Glutamatergic neuron (in vitro differentiated cells): ENCODE measurements at places on chromosomes 5 and 9. TPM values are rescaled to one million over a fixed set of nuclear protein-coding genes. Genes with fewer than 3 reads are reported as not detected.

Gene ZNF367
- 39.5 TPM for total RNA-seq

- peak; percentile 48 for DNase-seq
Observed at GRCh38 chr5:38423276-38424147, 132.9 kb downstream of the LIFR start.

DNA sequence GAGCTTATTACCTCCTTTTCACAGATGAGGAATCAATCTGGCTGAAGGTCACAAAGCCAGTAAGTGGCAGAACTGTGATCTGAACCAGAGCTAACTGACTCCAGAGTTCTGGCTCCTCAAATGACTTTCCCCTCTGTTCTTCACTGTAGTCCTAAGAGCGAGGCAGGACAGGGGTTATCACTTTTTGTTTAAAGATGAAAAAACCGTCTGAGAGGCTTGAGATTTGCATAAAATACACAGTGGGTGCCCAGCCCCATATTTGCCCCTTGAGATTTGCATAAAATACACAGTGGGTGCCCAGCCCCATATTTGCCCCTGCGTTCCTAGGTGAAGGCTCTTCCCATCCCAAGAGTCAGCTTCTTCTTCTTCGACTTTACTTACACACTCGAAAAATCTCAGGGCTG, 667 bp downstream of the FBXO10 start:
- no peak for DNase-seq

Gene PCDHGA10
- 16.6 TPM for total RNA-seq

Gene PCDHB4
- total RNA-seq: 7.8 TPM

Gene OR2Y1
- total RNA-seq: not detected

Gene NDFIP1
- 56.1 TPM for total RNA-seq

Gene NRG2
- total RNA-seq: 0.81 TPM

- no peak for DNase-seq
Observed at GRCh38 chr9:34688329-34689115, 2.6 kb downstream of the CCL19 start.

Gene NLN
- 94.0 TPM for total RNA-seq

DNA sequence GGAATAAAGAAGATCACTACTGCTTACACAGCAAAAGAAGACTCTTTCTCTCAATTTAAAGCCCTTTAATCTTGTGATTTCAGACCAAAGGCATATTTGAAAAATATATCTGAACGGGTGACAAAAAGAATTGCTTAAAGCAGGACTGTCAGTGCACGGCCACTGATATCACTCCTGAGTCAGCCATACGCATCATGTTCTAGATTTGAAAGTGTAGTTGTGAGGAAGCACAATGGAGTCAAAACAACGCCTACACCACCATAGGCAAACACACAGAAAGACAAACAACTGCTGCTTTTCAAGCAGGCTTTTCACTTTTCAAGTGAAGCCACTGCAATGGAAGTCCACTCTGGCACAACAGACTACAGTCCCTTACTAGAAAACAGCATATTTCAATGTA, 141.7 kb downstream of the AUH start:
- no peak for DNase-seq

DNA sequence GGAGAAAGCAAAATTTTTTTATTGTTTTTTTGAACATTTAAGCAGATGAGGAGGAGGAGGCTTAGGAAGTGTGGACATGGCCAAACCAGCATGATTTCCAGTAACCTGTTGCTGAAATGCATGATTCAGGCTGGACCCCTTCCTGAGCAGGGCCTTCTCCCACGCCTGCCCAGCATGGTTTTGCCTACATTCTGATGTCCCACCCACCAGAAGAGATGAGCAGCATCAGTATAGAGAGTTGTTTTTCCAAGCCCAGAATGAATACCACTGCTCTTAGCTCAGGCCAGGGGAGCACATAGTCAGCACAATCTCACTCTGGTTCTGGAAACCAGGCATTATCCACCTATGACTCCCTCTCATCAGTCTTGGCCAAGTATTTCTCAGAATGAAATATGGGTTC, 90.1 kb downstream of the PAPPA start:
- DNase-seq: no peak

DNA sequence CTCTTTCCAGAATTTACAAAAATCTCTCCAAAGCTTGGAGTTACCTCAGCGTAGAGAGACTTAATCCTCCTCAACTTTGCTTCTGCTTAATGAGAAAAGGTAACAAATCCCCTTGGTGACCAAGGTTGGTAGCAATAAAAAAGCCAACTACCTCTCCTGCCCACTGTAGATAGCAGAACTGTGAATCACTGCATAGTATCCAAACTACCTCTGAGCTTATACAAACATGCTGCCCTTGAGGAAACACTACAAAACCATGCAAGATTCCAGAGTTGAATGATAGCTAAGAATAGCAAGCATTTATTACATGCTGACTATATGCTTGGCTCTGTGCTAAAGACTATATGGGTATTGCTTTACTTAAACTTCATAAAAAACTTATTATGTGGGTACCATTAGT, 2.8 kb upstream of the ADAMTS12 start:
- DNase-seq: no peak

Gene BHMT
- total RNA-seq: 20.4 TPM

DNA sequence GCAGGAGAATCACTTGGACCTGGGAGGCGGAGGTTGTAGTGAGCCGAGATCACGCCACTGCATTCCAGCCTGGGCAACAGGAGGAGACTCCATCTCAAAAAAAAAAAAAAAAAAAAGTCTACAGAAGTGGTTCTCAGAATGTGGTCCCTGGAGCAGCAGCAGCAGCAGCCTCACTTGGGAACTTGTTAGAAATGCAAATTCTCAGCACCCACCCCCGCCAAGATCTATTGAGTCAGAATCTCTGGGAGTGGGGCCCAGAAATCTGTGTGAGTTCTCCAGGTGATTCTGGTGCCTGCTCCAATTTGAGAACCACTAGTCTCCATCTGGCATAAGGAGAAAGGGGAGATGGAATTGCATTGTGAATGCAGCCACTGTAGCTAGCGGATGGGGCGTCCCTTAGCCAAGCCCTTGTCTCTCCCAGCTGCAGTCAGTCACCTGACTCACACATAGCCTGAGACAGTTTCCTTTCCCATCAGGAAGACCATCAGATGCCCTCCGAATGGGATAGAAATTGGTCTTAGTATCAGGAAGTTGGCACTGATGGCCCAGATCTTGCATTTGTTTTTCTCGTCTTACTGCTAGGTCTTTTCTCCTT, 12.2 kb upstream of the PTCH1 start:
- no peak for DNase-seq

Gene OTP
- total RNA-seq: 0.17 TPM

Gene GDA
- 1.2 TPM for total RNA-seq

Gene ZNF618
- total RNA-seq: 114 TPM

Gene DIRAS2
- total RNA-seq: 0.27 TPM

- DNase-seq: no peak
Observed at GRCh38 chr9:1880038-1880565, 135.0 kb upstream of the SMARCA2 start.

Gene OBP2B
- not detected for total RNA-seq

- DNase-seq: no peak
Observed at GRCh38 chr5:113283558-113283957, 151.2 kb downstream of the TSSK1B start.

Gene FOXD4L4
- 0.20 TPM for total RNA-seq

DNA sequence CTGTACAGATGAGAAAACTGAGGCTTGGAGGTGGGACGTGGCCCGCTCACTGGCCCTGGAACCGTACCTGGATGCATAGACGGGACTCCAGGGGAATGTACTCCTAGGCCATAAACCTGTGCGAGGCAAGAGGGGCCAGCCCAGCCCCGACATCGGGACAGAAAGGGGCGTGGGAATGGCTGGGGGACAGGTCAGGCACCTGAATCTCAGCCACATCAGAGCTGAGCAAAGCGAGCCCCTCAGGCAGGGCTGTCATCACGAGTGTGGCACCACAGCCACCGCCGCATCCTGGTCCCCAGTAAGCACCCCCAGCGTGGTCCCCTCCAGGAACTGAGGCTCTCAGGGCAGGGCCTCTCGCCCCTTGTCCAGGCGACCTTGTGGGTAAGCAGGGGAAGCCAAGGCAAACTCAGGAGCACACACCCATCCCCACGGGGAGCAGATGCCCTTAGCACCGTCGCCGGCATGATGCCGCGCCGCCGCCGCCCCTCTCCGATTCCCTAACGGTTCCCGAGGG, 16.5 kb downstream of the NACC2 start:
- DNase-seq: no peak

GRCh38 chr5:116561658-116562057, 13.0 kb downstream of the SEMA6A start:
- DNase-seq: no peak

- no peak for DNase-seq
Observed at GRCh38 chr9:22045423-22045822, 36.3 kb upstream of the CDKN2B start.

Gene HAVCR2
- not detected for total RNA-seq

DNA sequence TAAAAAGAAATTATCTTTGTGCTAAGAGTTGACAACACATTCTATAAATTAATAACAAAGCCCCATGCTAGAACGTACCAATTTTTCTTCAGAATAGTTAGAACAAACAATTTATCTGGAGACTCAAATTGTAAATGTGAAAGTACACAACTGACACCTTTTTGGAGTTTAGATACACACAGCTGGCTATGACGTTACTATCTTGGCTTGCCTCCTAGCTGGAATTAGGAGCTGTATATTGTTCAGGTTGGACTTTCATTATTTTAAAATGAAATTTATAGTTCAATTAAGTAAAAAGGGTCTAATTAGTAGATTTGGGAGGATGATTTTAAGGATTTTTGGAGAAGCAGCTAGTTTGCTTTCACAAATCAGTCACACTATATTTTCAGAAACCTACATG, 393.9 kb upstream of the RIOK2 start:
- DNase-seq: no peak

DNA sequence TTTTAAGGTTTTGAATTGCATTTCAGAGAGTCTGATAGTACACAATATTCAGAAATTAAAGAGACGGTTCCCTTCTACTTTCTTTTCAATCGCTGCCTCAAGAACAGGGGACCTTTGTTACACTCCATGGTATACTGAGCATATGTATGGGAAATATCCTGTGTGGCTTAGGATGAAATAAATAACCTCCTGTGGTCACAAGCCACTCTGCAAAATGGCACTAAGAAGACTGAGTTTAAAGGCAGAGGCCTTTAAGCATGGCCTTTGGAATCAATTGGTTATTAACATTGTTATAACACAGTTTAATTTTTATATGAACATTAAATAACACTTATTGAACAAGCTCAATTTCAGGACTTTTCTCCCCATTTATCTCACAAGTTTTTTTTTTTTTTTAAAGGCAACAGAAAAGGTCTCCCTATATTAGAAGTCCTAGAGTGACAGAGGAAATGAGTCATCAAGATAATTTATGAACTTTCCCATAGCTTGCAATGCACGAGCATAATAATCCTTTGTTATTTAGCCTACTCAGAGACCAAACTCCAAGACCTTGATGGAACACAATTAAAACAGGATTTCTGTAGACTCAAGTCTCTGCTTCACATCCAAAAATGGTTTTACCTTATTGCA, 341.9 kb downstream of the TMEM167A start:
- DNase-seq: no peak
